ENCODE measurements at places on chromosomes 16 and 17.

DNA sequence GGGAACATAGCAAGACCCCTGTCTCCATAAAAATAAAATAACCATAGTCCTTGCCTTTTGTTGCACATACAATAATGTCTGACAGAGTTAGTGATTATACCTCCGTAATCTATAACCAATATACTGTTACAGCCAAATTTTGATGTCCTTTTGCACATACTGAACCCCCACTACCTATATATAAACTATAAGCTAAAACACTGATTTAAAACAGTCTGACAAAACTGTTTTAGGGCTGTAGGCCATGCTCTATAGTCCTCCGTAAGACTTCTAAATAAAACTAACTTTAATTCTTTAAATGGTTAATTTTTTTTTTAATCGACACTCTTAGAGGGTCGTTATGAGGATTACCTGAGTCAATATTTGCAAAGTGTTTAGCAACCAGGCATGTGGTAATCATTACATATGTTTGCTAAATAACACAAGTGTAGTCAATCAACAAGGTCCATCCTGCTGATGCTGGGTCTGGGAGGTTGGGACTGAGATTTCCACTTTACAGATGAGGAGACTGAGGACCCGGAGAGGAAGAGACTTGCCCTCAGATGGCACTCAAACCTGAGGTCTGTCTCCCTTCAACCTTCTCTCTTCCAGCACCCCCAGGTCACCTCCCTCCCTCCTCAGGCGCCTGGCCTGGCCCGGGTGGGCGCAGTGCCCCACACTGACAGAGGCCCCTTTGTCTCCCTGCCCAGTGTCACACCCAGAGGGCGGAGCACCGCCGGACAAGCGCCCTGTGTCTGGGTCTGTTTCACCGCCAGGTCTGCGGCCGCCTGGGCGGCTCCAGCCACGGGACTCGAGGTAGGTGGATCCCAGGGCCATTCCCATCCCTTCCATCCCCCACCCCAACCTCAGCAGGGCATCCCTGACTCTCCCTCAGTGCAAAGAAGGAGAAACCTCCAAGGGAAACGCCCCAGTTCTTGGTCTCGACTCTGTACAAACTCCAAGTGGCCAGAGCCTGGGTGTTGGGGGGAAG lies 10.3 kb downstream of the ZNF385C start:
- DNase-seq: no peak

DNA sequence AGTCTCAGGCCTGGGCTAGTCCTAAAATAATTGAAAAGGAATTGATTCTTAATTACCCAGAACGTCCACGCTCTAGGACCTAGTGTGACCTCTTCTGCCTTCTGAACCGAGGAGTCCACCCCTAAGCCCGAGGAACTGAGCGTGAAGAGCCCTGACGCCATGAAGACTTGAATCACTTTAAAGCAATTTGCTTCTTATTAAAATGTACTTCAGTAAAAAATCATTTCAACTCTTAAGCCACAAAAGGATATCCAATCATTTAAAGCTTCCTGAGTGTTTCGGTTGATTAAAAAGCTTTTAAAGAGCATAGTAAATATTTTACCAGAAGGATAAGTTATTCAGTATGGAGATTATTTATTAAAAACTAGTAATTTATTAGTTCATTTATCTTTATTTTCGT lies 11.6 kb downstream of the HSBP1 start:
- no peak for DNase-seq

- no peak for DNase-seq
These were observed 22.7 kb downstream of the GGA3 start for GRCh38 chr17:75238684-75239191.

DNA sequence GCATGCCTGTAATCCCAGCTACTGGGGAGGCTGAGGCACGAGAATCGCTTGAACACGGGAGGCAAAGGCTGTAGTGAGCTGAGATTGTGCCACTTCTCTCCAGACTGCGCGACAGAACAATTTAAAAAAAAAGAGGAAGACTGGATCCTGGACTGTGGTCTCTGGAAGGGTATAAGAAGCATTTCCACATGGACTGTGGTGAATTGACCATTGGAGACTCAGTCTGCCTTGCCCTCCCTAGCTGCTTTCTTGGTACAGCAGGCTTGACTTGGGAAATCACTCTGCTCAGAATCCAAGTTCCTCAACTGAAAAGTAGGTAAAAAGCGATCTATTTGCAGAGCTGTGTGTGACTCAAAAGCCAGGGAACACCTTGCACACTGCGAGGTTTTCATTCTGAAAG lies 1.0 kb upstream of the MGRN1 start:
- DNase-seq: no peak

GRCh38 chr17:17376362-17376761 lies 73.2 kb downstream of the NT5M start:
- no peak for DNase-seq

DNA sequence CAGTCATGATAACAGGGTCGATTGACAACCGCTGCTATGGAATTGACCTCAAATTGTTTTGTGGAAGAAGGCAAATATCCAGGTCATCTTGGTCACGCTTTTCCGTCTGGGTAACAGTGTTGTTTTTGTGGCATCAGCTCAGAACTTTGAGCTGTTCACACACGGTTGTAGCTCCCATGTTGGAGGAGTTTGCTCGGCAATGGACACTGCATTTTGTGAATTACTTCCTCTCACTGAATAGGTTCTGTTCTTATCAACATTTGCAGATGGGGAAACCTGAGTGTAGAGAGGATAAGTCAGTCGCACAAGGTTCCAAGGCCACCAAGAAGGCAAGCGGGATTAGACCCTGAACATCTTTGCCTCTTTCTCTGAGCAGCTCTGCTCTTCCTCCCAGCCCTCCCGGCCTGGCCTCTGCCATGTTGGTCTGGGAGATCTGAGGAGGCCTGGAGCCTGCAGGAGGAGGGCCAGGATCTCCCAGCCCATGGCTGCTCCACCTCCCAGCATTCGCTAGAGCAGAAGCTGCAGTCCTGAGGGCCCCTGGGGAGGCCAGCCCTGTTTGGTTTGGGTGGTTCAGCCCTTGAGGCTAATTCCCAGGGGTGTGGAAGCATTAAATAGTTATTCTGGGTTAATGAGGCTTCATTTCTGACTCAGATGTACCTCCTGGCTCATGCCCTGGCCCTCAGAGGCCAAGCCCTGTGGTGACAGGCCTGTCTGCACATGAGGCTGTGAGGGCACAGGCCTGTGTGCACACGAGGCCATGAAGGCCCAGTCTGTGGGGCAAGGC lies 154.1 kb upstream of the PLCG2 start:
- no peak for DNase-seq

DNA sequence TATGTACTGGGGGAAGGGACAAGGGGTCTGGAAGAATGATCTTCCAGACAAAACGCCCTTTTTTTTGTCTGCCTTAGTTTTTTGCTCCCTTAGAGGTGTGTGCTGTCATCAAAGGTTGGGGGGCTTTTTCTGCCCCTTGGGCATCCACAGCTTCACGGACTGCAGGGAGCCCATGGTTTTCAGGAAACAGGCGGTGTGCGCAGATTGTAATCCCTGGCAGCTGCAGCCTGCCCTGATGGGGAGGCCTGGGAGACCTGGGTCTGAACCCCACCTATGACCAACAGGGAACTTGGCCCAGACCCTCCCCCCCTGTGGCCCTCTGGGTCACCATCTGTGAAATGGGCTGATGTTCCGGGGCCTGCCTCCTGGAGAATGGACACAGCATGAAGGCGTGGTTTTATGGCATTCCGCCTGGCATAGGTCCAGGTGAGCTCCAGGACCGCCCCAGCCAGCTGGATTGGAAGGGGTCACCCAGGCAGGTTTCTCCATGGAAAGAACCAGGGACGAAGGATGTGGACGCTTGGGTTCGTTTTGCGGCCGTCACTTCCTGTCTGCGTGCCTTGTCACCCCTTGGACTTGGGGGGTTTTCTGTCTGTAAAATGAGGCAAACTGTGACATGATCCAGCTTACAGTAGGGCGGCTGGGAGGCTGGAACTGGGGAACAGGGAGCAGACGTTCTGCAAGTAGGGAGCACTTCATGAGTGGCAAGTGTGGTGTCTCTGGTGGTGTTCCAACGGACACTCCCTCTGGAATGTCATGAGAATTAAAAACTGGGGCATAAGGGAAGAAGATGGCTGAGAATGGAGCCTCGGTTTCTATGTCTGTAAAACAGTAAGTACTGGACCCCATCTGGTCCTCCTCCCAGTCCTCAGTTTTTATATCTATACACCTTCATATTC lies 1.5 kb downstream of the CPNE2 start:
- DNase-seq: no peak

- DNase-seq: no peak
These were observed 43.1 kb downstream of the CDH8 start for GRCh38 chr16:61993108-61993507.

GRCh38 chr17:17710728-17711541 lies 29.7 kb downstream of the RAI1 start:
- DNase-seq: no peak

DNA sequence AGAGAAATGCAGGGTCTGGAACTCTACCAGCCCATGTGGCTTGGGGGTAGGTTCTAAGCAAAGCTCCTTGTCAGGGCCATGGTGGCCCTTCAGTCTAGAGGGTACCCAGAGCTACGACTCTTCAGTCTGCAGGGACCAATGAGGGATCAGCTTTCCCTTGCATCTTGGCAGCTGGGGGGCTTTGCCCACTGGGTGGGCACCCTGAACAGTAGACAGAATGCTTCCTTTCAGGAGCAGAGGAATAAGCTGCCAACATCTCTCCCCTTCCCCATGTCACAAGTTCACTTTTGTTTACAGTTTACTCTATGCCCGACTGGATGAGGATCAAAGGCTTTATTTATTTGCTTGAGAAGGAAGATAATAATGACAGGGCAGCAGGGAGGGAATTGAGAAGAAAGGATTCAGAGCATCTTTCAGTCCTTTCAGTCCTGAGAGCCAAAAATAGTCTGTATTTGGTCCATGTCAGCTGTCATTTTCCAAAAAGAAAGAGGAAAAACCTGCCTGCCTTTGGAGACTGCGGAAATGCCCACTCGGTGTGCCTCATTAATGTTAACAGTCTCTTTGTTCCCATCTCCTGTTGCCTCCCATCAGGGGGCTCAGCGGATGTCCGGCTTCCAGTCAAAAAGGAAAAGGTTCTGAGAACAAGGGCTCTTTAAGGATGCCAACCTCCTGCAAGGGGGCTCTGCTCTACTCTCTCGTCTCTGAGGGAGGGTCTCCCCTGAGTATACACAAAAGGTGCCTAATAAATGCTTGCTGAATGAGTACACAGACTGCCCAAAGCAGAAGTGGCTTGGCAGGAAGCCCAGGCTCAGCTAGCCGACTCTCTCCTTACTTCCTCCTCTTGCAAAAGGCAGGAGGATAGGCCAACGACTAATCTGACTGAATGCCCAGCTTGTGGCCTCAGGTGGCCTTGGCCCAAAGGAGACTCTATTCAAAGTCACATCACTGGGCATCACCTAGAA lies 17.1 kb downstream of the TRAF4 start:
- no peak for DNase-seq

GRCh38 chr16:68367030-68367429 lies 56.2 kb downstream of the PRMT7 start:
- DNase-seq: no peak
